Activated T-helper 1 cell treated with anti-CD3 and anti-CD28 coated beads, Interleukin-2, amount 50 U/mL, for 16 hours (primary cell): ENCODE measurements at places on chromosomes 5 and 9.

DNA sequence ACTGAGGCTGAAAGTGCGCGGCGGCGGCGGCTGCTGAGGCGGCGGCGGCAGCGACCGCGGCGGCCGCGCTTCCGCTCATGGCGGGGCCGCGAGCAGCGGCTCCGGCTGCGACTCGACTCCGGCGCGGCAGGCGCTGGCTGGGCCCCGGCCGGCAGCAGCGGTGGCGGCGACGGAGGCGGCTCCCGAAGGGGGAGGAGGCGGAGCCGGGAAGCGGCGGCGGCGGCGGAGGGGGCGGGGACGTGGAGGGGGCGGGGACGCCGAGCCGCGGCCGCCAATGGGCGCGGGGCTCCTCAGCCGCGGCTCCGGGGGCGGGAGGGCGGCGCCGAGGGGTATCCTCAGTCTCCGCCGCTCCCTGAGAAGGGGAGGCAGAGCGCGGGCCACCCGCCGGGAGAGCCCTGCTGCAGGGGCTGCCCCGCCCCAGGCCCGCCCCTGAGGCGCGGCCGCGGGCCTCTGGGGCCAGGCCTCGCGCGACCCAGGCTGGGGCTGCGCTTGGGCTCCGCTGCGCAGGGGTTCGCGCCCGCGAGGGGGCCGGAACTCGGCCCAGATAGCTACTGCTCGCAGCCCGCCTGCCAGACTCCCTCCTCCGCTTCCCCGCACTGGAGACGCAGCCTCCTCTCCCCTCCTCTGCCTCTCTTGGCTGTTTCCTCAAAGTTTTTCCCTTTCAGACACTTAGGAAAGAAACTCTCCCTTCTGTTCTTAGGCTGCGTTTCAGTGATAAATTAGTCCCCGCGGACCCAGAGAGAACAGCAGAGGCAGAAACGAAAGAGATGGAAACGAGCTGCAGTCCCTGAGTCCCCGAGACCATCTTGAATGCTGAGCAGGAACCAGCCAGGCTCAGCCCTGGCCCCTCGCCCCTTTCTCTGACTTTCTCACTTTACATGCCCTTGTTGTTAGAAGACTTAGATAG is 85.0 kb upstream of the MELK start:
- DNase-seq = peak; percentile 75

- DNase-seq = no peak
Observed at GRCh38 chr9:113603048-113603375, 139.5 kb downstream of the RGS3 start.

DNA sequence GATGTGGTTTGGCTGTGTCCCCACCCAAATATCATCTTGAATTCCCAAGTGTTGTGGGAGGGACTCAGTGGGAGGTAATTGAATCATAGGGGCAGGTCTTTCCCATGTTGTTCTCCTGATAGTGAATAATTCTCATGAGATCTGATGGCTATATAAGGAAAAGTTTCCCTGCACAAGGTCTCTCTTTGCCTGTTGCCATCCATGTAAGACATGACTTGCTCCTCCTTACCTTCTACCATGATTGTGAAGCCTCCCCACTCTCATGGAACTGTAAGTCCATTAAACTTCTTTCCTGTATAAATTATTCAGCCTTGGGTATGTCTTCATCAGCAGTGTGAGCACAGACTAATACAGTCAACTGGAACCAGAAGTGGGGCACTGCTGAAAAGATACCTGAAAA is 262.4 kb upstream of the RFX3 start:
- DNase-seq = no peak

DNA sequence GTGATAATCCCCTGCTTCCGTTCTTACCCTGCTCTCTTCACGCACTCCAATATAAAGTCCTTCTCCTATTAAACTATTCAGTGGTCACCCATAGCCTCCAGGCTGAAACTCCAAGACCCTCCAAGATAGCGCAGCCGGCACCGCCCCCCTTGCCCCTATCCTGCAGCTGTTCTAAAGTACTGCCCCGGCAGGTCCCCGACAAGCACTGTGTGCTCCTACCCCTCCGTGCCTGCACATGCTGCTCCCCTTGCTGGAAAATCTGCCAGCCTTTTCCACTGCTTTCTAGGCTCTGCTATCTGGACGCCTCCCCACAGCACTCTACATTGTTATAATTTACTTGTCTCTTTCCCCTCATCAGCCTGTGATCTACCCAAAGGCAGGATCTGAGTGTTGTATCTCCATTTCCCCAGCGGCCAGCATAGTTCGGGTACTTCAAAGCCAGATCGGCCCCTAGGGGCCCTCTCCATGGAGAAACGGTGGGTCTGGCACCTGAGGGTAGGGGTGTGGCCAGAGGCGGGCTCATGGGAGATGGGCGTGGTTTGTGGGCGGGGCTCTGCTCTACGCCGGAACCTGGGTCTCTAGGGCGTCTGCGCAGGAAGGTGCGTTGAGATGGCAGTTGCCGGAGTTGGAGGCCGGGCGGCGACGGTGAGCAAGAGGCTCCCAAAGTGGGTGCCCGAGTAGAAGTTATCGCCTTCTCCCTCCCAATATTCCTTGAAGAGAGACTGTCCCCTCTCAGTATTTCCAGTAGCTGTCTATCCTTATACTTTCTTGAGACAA is 83.5 kb upstream of the RUSC2 start:
- DNase-seq = no peak

DNA sequence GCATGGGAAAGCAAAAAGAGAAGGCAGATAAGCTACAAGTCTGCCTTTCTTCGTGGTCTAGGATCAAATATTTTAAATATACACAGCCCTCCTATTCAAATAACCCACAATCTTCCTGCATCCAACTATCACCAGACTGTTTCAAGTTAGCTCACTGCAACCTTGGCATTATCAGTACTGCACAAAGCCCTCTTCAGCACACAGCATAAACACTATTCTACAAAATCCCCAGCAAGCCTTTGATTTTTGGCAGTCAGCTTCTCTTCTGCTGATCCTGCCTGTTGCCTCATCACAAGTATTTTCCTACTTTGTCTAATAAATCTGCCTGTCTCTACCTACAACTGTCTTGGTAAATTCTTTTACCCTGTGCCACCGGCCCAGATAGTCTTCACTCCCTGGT is 142.9 kb downstream of the COX7C start:
- no peak for DNase-seq

DNA sequence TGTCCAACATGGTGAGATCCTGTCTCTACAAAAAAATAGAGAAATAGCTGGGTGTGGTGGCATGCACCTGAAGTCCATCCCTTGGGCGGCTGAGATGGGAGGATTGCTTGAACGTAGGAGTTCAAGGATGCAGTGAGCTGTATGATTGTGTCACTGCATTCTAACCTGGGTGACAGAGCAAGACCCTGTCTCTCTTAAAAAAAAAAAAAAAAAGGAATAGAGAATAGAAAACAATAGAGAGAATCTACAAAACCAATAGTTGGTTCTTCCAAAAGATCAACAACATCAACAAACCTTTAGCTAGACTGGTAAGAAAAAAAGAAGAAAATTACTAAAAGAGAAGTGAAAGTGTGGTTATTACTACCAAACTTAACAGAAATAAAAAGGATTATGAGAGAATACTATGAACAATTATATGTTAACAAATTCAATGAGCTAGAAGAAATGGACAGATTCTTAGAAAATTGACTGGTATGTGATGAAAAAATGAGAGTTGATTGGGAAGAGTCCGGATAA is 8.1 kb upstream of the SLC38A9 start:
- DNase-seq = no peak

DNA sequence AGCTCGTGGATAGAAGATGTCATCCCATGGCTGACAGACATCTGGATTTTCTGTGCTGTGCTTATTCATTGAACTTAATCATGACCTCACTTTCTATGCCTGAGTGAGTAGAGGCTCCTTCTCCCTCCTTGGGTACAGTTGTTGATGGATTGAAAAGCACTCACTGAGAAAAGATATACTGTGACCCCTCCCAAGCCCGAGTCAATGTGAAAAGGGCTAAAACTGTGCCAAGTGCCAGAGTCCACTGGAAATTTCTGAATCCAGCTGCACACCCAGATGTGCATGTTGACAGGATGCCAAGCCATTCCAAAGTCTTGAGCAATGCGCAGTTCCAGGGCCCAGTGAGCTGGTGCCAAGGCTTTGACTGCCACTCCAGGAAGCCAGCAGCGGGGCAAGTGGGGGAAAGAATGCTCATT is 473.0 kb downstream of the NTRK2 start:
- no peak for DNase-seq

GRCh38 chr9:16763946-16764345 is 106.5 kb downstream of the BNC2 start:
- DNase-seq = no peak

- no peak for DNase-seq
Observed at GRCh38 chr5:140344683-140345423, 1.6 kb downstream of the HBEGF start.

DNA sequence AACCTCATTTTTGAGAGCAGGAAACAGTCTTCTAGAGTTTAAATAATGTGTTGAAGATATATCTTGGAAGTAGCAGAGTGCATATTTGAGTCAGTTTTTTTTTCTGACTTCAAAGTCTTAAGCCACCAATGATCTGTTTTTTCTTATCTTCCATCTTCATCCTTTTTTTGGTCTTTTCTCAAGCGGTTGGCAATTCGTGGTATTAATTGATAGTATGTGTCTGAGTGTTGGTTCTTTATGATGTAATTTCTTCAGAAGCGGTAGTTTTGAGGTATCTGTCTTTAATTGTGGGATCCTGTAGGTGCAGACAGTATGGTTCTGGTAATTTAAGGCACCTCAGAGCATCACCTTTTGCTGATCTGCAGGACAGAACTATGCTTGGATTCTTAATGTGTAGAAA is 3.9 kb downstream of the CSNK1G3 start:
- DNase-seq = no peak

DNA sequence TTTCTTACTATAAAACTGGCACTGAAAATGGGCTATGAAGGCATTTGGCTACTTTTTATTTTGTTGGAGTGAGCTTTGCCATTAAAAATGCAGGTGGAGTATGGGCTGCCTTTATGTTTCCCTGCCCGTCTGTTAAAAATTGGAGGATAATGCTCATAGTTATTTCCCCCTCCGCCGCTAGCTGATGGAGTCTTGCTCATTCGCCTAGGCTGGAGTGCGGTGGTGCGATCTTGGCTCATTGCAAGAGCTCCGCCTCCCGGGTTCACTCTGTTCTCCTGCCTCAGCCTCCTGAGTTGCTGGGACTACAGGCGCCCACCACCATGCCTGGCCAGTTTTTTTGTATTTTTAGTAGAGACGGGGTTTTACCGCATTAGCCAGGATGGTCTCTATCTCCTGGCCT is 8.6 kb downstream of the G3BP1 start:
- DNase-seq = no peak

GRCh38 chr9:104879555-104880309 is 48.2 kb downstream of the ABCA1 start:
- no peak for DNase-seq

- DNase-seq = no peak
Observed at GRCh38 chr5:121292664-121293063, 559.0 kb upstream of the FTMT start.

- DNase-seq = peak; percentile 9
Observed at GRCh38 chr9:109974143-109974917, 194.3 kb downstream of the PALM2AKAP2 start.

- no peak for DNase-seq
Observed at GRCh38 chr9:14043483-14043882, 270.5 kb downstream of the NFIB start.

DNA sequence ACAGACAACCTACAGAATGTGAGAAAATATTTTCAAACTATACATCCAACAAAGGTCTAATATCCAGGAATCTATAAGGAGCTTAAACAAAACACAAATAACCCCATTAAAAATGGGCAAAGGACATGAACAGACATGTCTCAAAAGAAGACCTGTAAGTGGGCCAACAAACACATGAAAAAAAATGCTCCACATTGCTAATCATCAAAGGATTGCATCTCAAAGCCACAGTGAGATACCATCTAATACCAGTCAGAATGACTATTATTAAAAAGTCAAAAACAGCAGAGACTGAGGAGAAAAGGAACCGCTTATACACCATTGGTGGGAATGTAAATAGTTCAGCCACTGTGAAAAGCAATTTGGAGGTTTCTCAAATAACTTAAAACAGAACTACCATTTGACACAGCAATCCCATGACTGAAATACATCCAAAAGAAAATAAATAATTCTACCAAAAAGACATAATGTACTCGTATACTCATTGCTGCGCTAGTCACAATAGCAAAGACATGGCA is 39.1 kb upstream of the C5orf63 start:
- no peak for DNase-seq

- DNase-seq = no peak
Observed at GRCh38 chr9:122402403-122402871, 31.6 kb downstream of the PTGS1 start.

- no peak for DNase-seq
Observed at GRCh38 chr9:27206041-27206440, 90.9 kb downstream of the EQTN start.

DNA sequence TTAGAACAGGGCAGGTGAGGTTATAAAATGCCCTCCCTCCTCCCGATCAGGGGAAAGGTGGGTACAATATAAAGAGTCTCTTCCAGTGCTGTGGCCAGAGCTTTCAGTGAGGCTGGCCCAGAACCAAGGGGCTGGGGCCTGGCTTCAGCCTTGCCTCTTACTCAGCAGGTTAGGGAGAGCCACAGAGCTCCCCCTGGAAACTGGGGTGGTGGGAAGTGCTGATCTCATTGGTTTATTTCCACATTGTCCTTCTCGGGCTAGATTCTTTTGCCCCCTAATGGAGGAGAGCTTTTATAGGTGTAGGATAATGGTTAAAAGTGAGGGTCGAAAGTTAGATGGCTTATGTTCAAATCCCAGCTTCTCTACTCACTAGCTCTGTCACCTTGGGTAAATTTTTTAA is 186.7 kb upstream of the TBC1D2 start:
- no peak for DNase-seq

DNA sequence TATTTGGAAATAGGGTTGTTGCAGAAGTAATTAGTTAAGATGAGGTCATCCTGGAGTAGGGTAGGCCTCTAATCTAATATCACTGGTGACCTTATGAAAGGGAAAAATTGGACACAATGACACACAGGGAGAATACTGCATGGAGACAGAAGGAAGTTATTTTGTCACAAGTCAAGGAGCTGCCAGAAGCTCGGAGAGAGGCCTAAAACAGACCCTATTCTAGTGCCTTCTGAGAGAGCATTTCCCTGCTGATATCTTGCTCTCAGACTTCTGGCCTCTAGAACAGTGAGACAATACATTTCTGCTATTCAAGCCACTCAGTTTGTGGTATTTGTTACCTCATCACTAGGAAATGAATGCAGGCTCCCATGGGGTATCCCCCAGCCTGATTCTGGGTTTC is 332.9 kb downstream of the CSNK1G3 start:
- no peak for DNase-seq

- no peak for DNase-seq
Observed at GRCh38 chr5:141412854-141413539, at the start of gene PCDHGA10. Gene PCDHGA10 (plus strand): TSS chr5:141412987. CDS start chr5:141413176, 189 bp downstream.

- no peak for DNase-seq
Observed at GRCh38 chr5:16707869-16708192, 91.0 kb upstream of the RETREG1 start.

DNA sequence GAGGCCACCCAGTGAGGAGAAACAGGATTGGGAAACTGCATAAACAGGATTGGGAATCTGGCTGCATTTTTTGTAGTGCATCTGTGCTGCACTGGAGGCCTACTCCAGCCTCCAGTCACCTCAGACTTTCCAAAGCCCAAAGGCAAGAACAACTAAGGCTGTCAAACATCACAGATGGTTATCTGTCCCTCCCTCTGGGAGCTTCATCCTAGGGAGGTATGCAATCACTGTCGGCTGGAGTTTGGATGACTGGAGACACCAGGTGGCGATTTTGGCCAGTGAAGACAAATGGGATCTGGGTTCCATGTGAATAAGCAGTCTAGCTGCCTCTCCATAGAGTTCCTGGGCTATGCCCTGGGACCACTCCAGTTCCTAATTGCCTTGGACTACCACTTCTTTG is 9.3 kb upstream of the SPINK13 start:
- no peak for DNase-seq

- DNase-seq = no peak
Observed at GRCh38 chr9:120378680-120379079, 201.3 kb downstream of the CDK5RAP2 start.
